ENCODE measurements at places on chromosomes 7 and 10.

GRCh38 chr10:133157662-133158436, 2.2 kb upstream of the KNDC1 start:
- no peak for DNase-seq

- DNase-seq = no peak
Observed at GRCh38 chr10:58041901-58042300, 225.8 kb downstream of the IPMK start.

DNA sequence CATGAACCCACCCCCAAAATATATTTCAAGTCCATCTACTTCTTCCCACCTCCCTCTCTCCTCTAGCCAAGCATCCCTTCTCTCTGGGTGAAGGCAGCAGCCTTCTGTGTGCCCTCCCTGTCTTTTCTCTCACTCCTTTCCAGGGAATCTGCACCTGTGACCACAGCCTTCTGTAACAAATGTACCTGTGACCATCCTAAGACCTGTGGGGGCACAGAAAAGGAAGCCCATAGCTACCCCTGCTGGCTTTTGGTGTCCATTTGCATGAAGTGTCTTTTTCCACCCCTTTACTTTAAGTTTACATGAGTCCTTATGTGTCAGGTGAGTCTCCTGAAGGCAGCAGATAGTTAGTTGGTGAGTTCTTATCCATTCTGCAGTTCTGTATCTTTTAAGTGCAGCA, 2.0 kb upstream of the TBXAS1 start:
- no peak for DNase-seq

DNA sequence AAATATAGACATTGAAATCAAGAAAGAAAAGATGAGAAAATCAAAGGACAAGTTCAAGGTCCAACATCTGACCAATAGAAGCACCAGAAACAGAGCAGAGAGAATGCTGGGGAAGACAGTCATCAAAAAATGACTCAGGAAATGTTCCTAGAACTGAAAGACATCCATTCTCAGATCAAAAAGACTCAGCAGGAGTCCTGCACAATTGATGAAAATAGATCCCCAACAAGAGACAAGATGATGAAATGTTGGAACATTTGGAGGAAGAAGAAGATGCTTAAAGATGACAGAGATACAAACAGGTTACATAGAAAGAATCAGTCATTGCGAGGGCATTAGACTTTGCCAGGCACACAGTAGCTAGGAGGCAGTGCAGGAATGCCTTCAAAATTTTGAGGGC, 30.0 kb upstream of the EIF5AL1 start:
- no peak for DNase-seq

DNA sequence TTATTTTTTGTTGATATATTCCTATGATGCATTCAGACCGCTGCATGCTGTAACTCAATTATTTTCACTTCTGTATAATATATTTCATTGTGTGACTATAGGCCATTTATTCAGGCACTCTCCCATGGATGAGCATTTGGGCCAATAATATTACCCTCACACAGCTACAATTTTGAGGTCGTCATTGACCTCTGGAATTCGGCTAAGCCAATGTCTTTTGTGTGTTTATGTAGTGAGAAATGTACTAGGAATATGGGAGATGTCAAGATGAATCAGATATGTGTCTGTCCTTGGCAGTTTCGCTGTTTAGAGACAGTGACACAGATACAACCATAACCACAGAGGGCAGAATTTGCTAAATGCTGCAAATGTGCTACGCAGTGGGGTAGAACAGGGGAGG, 474.2 kb downstream of the ADRA2A start:
- DNase-seq = no peak

DNA sequence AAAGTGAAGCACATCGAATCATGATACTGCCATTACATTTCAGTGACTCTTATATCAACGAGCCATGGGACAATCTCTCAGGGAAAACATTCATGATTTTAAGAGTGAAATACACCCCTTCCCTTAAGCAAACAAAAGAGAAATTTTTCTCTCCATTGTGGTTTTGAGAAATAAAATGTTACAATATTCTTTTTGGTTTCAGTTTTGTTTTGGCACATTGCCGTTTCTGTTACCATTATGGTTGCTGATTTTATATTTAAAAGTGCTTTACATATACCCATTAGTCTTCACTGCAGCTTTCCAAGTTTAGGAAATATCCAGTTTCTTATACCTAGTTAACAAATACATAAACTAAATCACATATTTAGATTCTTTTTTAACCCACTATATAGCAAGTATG, 126.8 kb upstream of the SEM1 start:
- DNase-seq = no peak

- no peak for DNase-seq
Observed at GRCh38 chr7:18177815-18178660, 150.4 kb upstream of the PRPS1L1 start.

- no peak for DNase-seq
Observed at GRCh38 chr7:114889646-114890285, 32.1 kb upstream of the MDFIC start.

GRCh38 chr10:101558204-101558603, 29.9 kb downstream of the POLL start:
- DNase-seq = no peak

DNA sequence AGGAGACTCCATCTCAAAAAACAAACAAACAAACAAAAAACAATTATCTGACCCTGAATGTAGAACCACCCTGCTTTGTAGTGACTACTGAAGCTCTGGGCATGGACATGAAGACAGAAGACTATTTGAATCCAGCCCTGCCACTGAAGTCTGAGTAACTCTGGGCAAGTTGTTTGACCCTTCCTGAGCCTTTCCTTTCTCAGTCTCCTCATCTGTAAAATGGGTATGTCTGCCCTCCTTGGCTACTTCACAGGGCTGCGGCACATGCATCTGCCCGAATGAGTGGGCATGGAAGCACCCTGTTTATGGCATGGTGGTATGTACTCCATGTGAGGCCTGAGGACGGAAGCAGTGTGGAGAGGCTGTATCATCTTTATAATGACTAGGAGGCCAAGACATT, 22.2 kb upstream of the MALSU1 start:
- DNase-seq = no peak

DNA sequence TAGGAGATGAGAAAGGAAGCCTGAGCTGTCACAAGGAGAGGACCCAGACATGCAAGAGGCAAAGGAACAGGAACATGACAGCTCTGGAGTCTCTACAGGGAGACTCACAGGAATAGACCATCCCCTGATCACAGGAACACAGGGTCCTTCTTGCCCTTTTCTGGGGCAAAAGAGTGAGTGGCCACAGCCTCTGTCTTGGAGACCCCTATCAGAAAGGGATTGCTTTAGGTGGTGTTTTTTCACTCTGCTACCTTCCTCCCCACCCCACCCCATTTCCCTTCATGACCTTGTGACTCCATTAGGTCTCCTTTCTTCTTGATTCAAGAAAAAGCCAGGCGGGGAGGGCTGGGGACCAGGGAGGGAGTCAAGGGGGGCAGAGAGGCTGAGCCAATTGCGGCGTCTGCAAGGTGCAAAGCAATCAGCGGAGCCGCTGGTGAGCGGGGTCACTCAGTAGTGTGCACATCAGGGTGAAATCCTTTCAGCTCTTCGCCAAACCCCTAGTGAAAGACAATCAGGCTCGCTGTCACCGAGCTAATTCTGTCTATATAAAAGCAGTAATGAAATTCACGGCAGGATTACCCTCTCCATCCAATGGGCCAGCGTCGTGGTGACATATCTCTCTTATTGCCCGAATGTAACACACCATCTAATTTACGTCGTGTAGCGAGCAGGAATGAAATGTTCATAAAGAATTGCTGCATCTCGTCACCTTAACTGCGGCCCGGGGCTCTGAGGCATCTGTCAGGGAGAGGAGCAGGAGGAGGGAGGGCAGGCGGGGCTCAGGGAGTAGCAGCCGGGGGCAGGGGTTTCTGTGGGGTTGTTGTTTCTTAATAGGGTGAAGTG, 31.5 kb upstream of the BTRC start:
- no peak for DNase-seq
